Heart right ventricle (tissue), 16 donors: ENCODE measurements at places on chromosomes 4 and X. TPM values are rescaled to one million over a fixed set of nuclear protein-coding genes. Genes with fewer than 3 reads are reported as not detected.

DNA sequence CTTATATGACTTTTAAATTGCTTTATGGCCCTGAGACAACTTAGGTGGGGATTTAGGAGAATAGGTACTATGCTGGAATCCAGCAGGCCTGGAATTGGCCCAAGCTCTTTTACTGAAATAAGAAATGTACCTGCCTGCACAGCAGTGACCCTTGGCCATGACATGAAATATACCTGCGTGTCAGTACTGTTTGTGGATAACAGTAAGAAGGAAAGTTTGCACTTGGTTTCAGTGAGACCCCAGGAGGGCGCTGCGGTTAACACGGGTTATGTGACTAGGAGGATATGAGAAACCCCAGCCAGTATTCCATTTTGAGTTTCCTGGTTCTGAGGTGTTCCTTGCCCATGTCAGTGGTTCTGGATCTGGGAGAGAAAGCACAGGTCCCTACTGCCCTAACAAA, 5.3 kb downstream of the MTM1 start:
- H3K27ac ChIP-seq = no peak overlapping the region
- no peaks in the 10 kb centered on the region for H3K36me3 ChIP-seq
- H3K4me1 ChIP-seq = peaks cover 4% of the 10 kb centered on the region

GRCh38 chr4:7266525-7267292, 74.4 kb downstream of the SORCS2 start:
- DNase-seq = no peak
- H3K4me3 ChIP-seq = no peak overlapping the region
- H3K27me3 ChIP-seq = no peaks in the 10 kb centered on the region
- no peak overlapping the region for H3K27ac ChIP-seq

DNA sequence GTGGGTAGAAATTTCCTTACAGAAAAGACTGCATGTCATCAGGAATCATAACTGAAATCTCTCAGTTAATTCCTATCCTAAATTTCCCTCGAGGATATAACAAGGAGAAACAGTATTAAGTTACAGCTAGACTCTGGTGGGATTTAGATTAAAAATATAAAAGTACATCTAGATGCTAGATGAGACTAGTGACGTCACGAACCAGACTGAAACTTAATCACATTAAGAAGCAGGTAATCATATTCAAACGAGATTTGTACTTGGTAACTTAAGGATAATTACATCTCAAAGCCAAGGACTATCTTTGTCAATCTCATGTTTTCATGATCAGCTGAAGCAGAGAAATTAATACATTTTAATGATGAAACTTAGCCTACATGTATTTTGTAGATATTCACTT, 130.6 kb downstream of the MTNR1A start:
- DNase-seq = no peak
- peaks cover 3% of the 10 kb centered on the region for H3K27me3 ChIP-seq
- no peak overlapping the region for H3K27ac ChIP-seq
- H3K4me1 ChIP-seq = no peaks in the 10 kb centered on the region

DNA sequence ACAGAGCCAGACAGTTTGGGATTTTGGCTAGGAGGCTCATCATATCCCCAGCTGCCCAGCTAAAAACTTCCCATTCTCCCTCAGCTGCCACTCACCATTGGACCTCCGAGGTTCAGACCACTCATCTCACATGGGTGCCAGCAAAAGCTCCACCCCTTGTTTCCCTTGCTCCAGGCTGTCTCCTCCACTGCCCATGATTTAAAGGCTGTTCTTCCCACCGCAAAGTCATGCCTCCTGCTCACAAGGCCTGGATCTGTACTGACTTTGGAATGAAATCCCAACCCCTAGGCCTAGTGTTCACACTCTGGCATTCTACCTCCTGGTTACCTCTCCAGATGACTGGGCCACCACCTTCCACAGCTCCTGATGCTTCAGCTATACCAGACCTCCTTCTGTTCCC, 142.2 kb upstream of the EOLA2 start:
- no peak overlapping the region for H3K4me3 ChIP-seq
- H3K27me3 ChIP-seq = no peaks in the 10 kb centered on the region
- DNase-seq = no peak
- H3K4me1 ChIP-seq = no peaks in the 10 kb centered on the region
- H3K36me3 ChIP-seq = no peaks in the 10 kb centered on the region

GRCh38 chr4:109870061-109870460, 22.2 kb downstream of the LRIT3 start:
- no peaks in the 10 kb centered on the region for H3K36me3 ChIP-seq
- H3K4me1 ChIP-seq = no peaks in the 10 kb centered on the region
- H3K4me3 ChIP-seq = no peak overlapping the region
- no peak overlapping the region for H3K27ac ChIP-seq
- no peaks in the 10 kb centered on the region for H3K27me3 ChIP-seq

DNA sequence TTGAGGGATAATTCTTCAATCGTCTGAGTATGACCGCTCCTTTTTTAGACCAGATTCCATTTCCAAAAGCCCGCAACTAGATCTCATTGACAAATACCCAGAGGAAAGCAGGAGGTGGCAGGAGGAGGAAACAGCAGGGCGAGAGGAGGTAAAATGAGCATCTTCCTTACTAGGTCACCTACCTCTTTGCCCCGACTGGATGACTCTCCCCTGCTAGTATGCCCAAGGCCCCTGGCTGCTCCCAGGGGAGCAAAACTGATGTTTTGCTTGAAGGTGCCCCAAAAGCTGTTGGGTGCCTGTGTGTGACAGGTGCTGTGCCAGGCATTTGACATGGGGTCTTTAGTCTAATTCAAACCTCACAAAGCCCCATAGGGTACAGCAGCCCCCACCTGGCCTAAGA, 48.9 kb downstream of the C4orf50 start:
- no peak overlapping the region for H3K4me3 ChIP-seq
- H3K4me1 ChIP-seq = no peaks in the 10 kb centered on the region
- no peaks in the 10 kb centered on the region for H3K36me3 ChIP-seq
- no peak overlapping the region for H3K27ac ChIP-seq
- no peak for DNase-seq
- H3K27me3 ChIP-seq = peaks cover 31% of the 10 kb centered on the region

DNA sequence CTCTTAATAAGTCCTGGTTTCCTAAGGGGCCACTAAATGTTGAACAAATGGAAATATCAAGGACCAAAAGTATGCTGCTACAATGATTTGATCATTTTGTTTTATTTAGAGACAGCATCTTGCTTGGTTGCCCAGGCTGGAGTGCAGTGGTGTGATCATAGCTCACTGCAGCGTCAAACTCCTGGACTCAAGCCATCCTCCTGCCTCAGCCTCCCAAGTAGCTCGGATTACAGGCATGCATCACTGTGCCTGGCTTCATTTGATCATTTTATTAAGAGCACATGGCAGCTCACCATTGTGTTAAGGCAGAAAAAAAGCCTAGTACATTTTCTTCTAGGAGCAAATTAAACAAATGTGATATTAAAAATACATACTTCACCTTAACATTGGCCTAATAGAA, 52.7 kb downstream of the DCLK2 start:
- H3K4me3 ChIP-seq = no peak overlapping the region
- no peaks in the 10 kb centered on the region for H3K36me3 ChIP-seq
- no peaks in the 10 kb centered on the region for H3K27me3 ChIP-seq
- H3K27ac ChIP-seq = no peak overlapping the region

DNA sequence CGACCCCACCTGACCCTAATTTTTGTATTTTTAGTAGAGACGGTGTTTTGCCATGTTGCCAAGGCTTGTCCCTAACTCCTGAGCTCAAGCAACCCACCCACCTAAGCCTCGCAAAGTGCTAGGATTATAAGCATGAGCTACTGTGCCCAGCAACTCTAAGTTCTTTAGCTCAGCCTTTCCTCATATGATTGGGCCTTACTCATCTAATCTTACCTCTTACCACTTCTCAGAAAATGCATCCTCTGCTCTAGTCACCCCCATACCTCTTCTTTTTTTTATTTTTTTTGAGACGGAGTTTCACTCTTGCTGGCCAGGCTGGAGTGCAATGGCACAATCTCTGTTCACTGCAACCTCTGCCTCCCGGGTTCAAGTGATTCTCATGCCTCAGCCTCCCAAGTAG, 35.6 kb upstream of the UGDH start:
- peaks cover 5% of the 10 kb centered on the region for H3K4me1 ChIP-seq
- H3K36me3 ChIP-seq = peaks cover 41% of the 10 kb centered on the region
- no peak overlapping the region for H3K27ac ChIP-seq

GRCh38 chr4:53599632-53600031, 8.3 kb upstream of the LNX1 start:
- no peaks in the 10 kb centered on the region for H3K27me3 ChIP-seq
- H3K4me3 ChIP-seq = no peak overlapping the region
- H3K4me1 ChIP-seq = no peaks in the 10 kb centered on the region
- H3K27ac ChIP-seq = no peak overlapping the region
- H3K36me3 ChIP-seq = no peaks in the 10 kb centered on the region
- DNase-seq = no peak

GRCh38 chrX:31291131-31291530, 219.3 kb upstream of the FTHL17 start:
- H3K27me3 ChIP-seq = no peaks in the 10 kb centered on the region
- DNase-seq = no peak
- H3K4me1 ChIP-seq = no peaks in the 10 kb centered on the region
- H3K36me3 ChIP-seq = no peaks in the 10 kb centered on the region

- no peaks in the 10 kb centered on the region for H3K4me1 ChIP-seq
- no peaks in the 10 kb centered on the region for H3K36me3 ChIP-seq
- no peak overlapping the region for H3K4me3 ChIP-seq
- no peaks in the 10 kb centered on the region for H3K27me3 ChIP-seq
Observed at GRCh38 chr4:173752610-173753230, 222.7 kb upstream of the HAND2 start.

Gene SFRP2
- total RNA-seq = not detected

Gene TRIM61
- 0.98 TPM for total RNA-seq

Gene GUCY1B1
- total RNA-seq = 16.7 TPM

Gene ODAPH
- not detected for total RNA-seq

Gene HERC5
- 2.0 TPM for total RNA-seq

Gene SAGE1
- total RNA-seq = not detected

Gene GABRQ
- not detected for total RNA-seq

Gene MAGEA12
- total RNA-seq = not detected

Gene UXT
- total RNA-seq = 113 TPM

Gene DRP2
- total RNA-seq = not detected

Gene CCSER1
- 13.5 TPM for total RNA-seq

Gene GPR82
- not detected for total RNA-seq
